DMS153 (cell line): ENCODE measurements at places on chromosomes 6 and 20.

DNA sequence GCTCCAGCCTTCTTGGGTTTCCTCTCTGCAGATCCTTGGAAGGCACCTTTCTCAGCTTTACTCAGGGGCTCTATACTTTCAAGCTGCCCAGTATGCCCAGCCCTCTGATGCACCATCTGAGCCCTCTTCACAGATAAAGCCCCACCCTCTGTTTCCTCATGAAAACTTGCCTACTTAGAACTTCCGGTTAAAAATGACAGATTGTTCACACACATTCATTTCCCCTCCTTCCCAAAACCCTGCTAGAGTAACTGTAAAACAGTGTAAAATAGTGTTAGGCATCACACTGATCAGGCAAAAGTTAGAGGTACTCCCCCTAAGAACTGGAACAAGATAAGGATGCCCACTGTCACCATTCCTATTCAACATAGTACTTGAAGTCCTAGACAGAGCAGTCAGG is 14.0 kb upstream of the GCM1 start:
- no peak for DNase-seq

DNA sequence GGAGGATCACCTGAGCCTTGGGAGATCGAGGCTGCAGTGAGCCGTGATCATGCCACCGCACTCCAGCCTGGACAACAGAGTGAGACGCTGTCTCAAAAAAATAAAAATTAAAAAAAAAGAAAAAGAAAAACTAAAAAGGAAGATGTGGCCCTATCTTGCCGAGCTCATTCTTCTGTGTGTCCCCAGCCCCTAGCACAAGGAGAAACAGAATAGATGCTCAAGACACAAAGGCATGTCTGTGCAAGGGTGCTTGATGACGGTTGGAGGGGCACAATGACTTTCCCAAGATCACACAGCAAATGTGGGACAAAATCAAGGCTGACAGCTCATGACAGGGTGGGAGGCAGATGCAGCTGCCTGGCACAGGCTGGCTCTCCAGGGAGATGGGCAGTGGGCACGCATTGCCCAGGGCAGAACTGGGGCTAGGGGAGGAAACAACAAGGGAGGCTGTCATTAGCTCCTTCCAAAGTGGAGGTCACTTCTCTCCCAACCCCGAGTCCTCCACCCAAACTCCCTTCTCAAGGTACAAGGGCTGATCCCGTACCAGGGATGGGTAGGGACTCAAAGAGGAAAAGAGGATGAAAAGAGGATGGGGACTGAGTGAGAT is 775 bp upstream of the NRSN2 start:
- DNase-seq, result no peak

DNA sequence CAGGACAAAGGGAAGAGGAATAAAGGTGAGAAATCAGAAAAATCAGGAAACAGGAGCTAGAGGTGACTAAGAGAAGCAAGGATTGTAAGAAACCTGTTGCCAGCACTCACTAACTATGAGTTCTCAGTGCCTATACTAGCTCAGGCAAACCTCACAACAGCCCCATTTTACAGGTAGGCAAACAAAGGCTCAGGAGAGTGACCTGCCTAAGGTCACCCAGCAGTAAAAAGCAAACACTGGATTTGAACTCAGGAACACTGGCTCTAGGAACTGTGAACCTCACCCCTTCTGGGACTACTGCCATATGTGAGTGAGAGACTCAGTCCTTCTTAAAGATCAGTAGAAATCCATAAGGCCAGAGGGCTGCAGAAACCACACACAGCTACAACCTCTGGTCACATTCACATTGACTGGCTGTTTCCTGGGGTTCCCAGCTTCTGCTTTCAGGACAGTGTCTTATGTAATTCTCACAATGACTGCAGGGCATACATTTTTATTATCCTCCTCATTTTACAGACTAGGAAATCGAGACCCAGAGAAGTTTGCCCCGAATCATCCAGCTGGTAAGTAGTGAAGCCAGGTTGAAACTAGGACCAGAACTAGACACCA is 80.7 kb upstream of the MAFB start:
- no peak for DNase-seq

DNA sequence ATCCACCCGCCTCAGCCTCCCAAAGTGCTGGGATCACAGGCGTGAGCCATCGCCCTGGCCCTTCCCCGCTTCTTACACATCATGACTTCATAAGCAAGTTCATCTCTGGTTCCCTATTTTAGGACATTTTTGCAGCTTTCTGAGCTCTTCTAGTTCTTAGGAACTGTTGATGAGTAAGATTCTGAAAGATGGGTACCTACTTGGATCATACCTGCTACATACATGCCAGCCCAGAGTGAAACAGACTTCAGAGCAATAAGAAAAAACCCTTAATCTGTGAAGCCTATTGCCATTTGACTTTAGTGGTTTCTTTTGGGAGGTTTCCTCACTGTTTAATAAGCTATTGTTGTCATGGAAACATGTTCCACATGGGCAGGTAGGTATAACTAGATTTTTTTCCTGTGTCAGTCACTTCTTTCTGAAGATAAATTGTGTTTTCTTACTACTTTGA is 27.9 kb upstream of the TMEM217 start:
- no peak for DNase-seq

GRCh38 chr20:57792386-57793080 is 82.7 kb upstream of the PMEPA1 start:
- DNase-seq, result no peak

DNA sequence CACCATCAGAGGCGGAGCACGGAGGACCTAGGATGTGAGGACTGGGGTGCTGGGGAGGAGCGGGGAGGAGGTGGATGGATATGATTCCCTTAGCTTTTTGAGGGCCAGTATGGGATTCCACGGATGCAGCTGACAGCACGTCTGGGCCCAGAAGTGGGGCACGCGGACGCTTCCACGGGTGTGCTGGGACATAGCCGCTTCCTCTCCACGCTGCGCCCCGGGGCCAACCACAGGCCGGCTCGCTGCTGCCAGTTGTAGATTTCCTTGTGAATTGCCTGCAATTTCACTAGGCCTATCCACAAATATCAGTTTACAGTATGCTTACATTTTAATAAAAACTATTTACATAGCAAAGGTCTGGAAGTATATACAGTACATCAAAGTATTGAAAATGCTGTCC is 23.9 kb downstream of the PAX1 start:
- DNase-seq, result no peak

- DNase-seq, result peak; percentile 63
Measured at GRCh38 chr6:27049863-27050781, 197.4 kb upstream of the PRSS16 start.

DNA sequence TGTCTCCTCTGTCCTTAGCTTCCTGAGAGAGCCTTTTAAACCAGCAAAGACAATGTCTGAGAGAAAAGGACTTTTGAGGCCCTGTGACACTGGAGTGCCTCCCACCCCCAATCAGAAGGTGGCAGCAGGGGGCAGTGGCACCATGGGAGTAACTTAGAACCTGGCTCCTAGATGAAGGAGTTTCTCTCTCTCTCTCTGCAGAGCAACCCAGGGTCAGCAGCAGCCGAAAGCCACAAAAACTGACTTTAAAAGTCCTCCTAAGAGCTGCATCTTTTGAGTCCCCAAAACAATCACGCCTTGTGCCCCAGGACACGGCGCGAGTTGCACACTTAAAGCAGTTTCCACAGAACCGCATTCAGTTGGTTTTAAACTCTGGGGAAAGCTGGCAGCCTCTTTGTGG is 5.3 kb upstream of the TCP11 start:
- DNase-seq, result peak; percentile 34

DNA sequence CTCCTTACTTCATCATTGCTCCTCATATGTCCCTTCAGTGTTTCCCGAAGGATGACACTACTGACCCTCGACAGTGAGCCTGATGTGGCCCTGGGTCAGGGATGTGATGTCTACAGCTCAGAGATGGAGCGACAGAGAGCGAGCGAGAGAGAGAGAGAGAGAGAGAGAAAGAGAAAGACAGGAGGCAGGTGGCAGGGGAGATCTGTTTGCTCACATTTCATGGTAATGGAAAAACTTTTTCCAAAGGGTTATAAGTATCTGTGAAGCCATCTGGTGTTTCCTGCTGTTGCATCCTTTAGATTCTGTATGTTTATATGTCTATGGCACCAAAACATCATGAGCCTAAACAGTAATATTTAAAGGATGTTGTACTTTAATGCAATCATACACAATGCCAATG is 77.2 kb downstream of the PPP1R3G start:
- no peak for DNase-seq

DNA sequence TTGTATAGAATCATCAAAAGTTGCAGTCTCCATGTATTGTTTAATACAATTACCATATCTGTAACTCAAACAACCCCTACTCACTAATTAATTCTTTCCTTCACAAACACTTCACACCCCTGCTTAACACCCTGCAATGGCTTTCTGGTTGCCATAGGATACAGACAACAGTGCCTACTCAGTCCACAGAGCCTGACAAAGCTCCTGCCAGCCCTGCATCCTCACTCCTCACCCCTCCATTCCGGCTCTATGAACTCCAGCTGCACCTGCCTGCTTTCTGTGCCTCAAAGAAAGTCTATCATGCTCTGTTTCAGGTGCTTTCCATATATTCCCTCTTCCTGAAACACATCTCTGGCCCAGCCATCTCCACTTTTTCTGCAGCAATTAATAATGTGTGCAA is 253.4 kb downstream of the HACE1 start:
- peak; percentile 58 for DNase-seq

DNA sequence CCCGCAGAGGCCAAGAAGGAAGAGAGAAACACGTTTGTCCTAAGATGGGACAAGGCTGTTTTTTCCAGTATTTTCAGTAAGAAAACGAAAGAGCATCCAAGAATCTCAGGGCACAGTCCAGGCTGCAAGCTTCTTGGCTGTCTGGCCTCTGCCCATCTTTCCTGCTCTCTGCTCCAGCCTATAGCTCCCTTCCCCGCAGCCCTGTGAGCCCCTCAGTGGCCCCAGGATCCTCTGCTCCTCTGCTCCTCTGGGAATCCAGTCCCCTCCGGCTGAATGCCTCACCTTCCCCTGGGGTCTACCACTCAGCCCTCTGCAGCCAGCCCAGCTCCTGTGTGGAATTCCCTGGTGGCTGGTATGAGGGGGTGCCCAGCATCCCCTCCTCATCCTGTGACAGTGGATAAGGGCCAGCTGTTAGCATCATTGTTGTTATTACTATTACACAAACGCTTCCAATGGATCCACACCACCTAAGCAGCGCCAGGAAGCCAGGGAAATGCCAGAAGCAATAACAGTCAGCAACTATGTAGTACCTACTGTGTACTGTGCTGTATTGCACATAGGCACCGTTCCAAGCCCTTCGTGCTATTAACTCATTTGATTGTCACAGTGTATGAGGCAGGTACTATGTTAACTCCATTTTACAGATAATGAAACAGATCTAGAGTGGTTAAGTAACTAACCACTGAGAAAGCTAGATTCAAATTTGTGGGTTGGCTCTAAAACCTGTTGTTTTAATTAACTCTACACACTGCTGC is 60.3 kb upstream of the PTPN1 start:
- DNase-seq, result no peak

DNA sequence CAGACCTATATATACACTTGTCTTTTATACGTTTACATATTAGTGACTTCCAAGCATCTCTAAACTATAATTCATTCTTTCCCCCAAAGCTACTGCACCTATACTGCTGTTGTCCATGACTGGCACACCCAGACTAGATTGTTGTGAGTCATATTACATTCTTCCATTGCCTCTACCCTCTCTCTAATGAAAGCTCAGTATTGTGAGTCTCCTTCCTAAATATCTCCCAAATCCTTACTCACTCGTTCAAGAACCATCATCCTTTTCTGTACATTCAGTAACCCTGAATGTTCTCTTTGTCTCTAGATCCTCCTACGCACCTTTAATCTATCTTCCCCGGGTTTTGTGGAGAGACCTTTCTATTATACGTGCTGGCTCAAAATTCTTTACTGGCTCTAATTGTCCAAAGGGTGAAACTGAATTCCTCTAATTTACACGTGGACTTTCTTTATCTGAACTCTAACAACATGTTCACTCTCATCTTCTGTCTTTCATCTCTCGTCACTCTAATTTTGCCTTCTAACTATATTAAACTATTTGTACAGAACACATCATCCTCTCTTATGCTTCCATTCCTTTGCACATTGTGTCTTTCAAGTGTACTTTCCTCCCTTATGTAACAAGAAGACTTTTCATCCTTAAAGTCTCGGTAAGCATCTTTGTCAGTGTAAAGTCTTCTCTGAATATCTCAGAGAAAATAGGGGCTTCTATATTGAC is 109.3 kb downstream of the IBTK start:
- DNase-seq, result no peak

- DNase-seq, result peak; percentile 20
Measured at GRCh38 chr6:29676981-29677601, 3.9 kb downstream of the ZFP57 start.

- no peak for DNase-seq
Measured at GRCh38 chr6:29757282-29757681, 34.0 kb downstream of the HLA-F start.

GRCh38 chr6:135176464-135176863 is 4.6 kb upstream of the MYB start:
- no peak for DNase-seq

DNA sequence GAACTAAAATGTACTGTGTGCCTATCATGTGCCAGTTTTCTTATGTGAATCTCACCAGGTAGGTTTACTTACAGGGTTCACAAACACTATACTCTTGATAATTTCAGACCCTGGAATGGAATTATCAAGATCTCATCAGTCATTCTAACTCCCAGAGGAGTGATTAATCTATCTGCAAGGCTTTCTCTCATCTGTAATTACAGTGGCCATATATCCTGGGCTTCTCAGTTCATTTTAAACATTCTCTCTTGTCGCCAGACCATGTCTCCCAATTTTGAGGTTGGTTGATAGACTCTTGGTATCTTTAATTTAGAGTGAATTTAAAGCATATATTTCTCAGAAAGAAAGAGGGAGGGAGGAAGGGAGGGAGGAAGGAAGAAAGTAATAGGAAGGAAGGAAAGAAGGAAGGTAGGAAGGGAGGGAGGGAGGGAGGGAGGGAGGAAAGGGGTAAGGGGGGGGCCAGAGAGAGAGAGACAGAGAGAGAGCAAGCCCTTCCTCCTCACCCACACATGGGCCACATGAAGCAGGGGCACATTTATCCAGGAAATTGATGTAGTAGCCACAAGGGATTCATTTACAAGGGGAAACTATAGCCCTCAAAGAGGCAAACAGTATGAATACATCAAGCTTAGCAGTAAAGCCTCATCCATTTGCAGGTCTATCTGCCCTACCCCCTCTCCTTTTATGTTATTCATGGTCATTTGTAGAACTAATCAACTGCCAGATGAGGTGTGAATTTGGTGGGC is 25.8 kb upstream of the NRSN1 start:
- DNase-seq, result peak; percentile 8

GRCh38 chr6:163489584-163489983 is 75.1 kb downstream of the QKI start:
- no peak for DNase-seq

DNA sequence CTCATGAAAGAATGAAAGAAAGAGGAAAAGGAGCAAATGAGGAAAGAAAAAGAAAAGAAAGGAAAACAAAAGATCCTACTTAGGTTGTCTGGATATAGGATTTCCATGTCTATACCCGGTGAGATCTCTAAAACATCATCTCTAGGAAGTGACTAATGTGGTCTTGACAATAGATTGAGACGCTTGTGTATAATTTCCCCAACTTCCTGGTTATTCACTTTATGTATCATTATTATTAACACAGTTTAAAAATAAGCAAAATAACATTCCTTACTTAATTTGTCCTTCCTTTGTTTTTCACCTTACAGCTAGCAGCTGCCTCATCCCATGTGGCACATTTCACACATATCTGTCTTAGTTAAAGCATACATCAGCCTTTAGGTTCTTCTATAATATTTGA is 27.0 kb downstream of the LAMA4 start:
- DNase-seq, result no peak
